Stimulated activated CD8-positive, alpha-beta memory T cell treated with anti-CD3 and anti-CD28 coated beads, Interleukin-4, amount 100 ng/mL, for 1 hour (primary cell): ENCODE measurements at places on chromosomes 2 and 18.

GRCh38 chr2:158753641-158754611, 41.2 kb upstream of the DAPL1 start:
- no peak for DNase-seq

DNA sequence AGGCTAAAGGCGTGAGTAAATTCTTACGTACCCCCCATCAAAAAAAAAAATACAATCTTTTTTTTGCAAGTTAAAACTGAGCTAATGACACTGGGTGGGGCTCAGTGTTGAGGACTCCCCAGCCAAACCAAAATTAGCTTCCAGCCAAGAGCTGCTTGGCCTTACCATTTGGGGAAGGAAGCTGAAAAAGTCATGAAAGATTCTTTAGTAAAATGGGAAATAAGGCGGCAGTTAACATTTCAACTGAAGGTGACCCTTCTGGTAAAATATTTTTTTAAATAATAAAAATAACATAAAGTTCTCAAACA, 16.4 kb downstream of the SMAD7 start:
- no peak for DNase-seq

DNA sequence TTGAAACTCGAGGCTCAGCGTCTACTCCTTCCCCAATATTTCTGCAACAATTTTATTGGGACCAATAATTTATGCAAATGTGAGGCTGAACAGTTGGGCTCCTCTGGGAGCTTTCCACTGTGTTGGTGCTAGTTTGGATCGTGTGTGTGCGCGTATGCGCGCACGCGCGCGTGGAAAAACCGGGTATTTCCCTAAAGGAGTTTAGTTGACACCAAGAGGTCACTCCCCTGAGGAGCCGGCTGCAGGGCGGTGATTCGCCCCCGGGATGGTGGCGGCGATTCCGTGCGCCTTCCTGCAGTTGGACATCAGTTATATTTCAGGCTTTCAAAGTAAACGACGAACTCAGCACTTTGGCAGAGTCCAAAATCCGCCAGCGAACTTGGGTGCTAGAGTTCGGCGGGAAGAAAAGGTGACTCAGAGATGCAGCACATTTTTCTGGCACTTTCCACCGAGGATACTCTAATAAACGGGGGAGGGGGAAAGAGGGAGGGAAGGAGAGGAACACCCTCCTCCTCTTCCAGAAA, 186.5 kb upstream of the FANCL start:
- no peak for DNase-seq

GRCh38 chr2:39730276-39730675, 48.8 kb downstream of the THUMPD2 start:
- DNase-seq = no peak

- no peak for DNase-seq
These were observed 120.4 kb downstream of the SEPTIN10 start for GRCh38 chr2:109493176-109493935.

DNA sequence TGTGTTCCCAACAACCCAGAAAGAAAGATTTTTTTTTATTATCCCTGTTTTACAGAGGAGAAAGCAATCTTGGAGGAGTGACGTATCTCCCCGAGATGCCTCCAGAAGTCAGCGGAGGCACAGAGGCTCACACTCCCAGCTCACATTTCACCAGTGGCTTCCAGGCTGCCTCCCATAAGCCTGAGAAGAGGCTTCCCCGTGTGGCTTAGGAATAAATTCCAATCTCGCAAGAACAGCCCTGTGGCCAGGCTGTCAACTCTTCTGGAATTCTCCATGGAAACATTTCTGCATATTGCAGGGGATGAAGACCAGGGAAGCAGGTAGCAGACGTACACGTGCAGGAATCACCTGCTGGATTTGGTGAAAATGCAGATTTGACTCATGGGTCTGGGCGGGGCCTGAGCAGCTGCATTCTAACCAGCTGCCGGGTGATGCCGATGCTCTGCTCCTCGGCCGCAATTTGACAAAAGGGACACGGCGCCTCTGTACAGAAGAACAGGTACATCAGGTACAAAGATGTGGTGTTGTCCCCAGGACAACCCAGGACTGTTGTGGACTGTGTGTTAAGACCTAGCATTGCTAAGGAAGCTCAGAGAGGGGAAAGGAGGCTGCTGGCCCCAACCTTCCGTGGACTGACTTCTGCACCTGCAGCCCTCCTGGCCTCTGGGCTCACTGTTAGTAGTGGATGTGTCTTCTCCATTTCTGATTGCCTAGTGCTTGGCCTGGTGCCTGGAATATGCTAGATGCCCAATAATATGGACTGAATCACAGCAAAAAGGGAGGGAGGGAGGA, 114.2 kb upstream of the ID2 start:
- DNase-seq = no peak

DNA sequence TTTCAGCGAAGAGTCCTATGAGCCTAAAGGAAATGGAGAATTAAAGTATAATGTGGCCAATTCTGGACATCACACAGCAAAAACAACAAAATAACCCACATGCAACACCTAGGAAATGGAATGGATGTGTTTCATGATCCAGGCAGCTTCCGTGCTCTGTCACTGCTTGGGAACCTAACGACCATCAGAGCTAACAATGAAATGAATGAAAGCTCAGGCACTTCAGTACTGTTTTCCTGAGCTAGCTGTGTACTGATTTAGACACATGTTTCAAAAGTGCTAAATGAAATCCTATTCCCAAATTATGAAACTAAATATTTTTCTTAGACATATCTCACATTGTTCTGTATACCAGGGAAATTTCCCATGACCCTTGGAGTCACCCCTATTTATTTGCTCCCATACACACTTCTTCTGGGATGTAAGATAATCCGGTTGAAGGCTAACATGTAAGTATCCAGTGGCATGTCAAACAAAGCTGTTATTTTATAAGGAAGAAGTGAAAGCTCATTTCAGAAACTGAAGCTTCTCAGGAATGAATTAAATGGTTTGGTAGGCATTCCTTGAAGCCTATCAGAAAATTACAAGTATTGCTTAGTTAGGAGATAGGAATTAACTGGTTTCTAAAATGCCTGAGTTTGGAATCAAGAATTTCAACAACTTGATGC, 108.5 kb upstream of the RND3 start:
- DNase-seq = no peak

- no peak for DNase-seq
These were observed 80.1 kb upstream of the ARL5A start for GRCh38 chr2:151908204-151908882.

DNA sequence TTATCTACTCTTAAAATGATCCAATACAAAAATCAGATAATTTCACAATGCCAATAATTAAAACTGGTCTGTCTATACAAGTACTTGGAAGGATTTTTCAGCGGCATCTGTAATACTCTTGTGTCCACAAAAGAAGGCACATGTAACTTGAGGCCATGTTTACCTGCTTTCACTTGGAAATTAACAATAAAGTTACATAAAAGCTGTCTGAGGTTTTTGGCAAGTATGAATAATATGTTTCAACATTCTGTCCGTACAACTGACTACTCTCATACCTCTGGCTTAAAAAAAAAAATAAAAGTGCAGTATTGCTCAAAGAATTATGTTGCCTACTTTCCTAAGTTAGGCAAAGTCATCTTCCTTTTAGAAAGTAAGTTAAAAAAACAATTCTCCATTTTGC, 253.6 kb downstream of the NBAS start:
- DNase-seq = no peak

GRCh38 chr18:54786206-54786605, 42.1 kb upstream of the RAB27B start:
- no peak for DNase-seq

DNA sequence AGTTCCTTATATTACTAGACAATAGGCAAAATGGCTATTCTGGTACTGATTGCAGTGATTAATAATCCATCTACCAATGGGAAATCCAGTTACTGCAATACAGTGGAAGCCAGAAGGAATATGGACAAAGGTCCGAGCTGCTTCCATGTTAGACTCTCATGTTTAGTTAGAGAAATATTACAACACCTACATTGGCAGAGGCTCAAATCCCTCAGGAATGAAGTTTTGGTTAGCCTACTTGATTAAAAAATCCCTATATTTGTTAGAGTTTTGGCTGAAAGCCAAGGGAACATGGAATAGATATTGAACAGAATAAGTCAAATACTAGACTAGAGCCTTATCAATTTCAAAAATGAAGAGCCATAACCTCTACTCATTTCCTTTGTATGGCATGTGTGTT, 48.5 kb downstream of the ARL6IP6 start:
- no peak for DNase-seq

GRCh38 chr2:205660521-205661124, 21.7 kb upstream of the NRP2 start:
- no peak for DNase-seq

GRCh38 chr18:31099450-31100230, 2.6 kb downstream of the DSC2 start:
- no peak for DNase-seq

GRCh38 chr2:149204686-149205085, 125.7 kb upstream of the LYPD6 start:
- DNase-seq = no peak

- no peak for DNase-seq
These were observed 7.3 kb upstream of the PLEK start for GRCh38 chr2:68357605-68358337.

DNA sequence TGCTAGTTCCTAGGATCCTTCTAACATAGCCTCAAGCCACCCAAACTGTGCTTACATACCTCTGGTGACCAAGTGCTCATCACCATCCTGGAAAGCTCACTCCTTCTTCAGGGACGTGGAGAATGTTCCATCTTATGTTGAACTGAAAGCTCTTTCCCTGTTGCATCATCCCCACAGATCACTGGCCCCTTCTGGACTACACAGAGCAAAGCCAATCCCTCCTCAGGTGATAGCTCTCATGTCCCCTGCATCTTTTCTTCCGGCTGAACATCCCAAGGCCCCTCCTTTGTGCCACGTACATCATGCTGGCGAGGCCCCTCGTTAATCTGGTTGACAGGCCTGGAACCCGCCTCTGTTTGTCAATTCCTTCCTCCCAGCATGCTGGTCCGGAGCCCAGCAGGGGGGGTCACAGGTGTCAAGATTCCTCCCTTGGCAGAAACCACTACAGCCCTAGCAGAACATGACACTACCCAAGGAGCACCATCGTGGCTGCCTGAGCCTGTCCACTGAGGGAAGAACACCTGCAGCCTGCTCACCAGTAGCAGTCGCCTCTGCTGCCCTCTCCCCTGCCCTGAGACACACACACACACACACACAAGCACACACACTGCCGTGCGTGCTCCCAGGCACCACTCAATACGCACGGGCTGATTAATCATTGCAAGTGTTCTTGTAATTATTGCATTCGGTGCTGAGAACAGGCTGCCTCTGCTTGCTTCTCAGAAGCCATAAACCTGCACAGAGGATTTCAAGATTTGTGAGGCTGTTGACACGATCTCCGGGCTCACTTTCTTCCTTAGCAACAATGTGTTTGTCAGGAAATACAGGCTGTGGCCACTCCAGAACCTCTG, 6.3 kb upstream of the KCNK3 start:
- no peak for DNase-seq

DNA sequence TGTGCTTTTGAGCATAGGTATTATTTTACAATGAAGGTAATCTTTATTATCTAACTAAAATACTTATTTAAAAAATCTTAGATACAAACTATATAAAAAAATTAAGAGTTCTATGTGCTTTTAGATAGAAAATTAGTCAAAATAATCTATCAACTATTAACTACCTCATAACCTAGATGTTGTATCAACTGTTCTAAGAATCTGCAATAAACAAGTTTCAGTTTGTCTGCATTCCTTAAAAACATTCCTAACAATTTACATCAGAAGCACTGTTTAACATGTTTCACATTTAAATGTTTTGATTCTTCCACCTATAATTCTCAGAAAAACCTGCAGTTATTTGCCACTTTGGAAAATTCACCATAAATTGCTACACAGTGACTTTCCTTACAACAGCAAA, 33.3 kb downstream of the NDUFS1 start:
- DNase-seq = no peak

GRCh38 chr2:150475479-150476250, 11.8 kb downstream of the RND3 start:
- no peak for DNase-seq

DNA sequence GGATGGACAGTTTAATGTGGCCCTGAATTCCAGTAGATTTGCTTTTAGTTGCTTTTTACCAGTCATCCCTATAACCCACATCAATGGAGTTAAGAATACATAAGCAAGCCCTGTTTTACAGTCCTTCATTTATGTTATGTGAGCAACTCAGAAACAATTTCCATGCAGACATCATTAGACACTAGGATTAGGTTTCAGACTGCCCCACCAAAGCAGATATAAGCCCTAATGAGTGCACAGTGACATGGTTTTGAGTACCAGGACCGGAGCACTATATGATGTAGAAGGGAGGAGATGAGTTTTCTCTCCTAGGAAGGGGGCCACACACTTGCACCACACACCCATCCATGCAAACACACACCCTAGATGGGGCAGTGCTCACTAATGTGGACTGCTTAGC, 15.5 kb downstream of the KCNS3 start:
- no peak for DNase-seq

DNA sequence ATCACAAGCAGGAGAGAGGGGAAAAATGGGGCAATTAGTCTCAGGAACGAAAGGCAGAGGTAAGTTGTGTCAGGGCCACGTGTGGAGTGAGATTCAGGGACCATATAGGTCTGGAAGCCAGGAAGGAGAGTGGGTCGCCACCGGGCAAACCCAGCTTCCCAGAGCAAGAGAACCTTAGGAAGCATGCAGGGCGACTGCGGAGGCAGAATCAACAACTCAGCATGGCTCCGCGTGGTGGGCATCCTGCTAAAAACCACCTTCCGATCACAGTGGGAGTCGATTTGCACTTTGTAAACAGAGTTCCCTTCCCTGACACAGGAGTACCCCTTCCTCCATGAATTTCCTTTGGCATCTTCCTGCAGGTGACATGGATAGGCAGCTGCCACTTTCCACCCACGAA, 114.6 kb downstream of the TTC32 start:
- DNase-seq = no peak

- no peak for DNase-seq
These were observed 259.4 kb downstream of the TNS1 start for GRCh38 chr2:217743407-217743806.

DNA sequence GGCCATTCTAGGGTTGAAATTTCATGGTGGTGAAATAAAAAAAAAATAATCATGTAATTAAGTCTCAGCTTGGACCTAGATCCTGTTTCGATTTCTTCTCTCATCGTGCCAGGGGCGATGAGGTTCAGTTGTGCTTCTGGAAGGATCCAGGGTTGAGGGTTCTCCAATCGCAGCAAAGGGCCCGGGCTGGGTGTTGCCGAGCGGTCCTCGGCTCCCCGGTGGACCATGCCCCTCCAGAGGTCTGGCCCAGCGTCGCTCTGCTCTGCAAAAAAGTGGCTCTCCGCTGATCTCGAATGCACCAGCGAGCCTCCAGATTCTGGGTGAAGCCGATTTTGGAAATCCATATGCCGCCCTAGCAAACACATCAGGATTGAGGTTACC, 39.0 kb downstream of the EN1 start:
- DNase-seq = no peak

GRCh38 chr18:45602926-45603325, 12.3 kb upstream of the SLC14A2 start:
- DNase-seq = no peak

GRCh38 chr2:27220091-27220490, 2.9 kb downstream of the CAD start:
- DNase-seq = no peak

GRCh38 chr18:79384151-79384807, 11.5 kb upstream of the NFATC1 start:
- no peak for DNase-seq
